ENCODE measurements at places on chromosomes 5 and 9. TPM values are rescaled to one million over a fixed set of nuclear protein-coding genes. Genes with fewer than 3 reads are reported as not detected.

DNA sequence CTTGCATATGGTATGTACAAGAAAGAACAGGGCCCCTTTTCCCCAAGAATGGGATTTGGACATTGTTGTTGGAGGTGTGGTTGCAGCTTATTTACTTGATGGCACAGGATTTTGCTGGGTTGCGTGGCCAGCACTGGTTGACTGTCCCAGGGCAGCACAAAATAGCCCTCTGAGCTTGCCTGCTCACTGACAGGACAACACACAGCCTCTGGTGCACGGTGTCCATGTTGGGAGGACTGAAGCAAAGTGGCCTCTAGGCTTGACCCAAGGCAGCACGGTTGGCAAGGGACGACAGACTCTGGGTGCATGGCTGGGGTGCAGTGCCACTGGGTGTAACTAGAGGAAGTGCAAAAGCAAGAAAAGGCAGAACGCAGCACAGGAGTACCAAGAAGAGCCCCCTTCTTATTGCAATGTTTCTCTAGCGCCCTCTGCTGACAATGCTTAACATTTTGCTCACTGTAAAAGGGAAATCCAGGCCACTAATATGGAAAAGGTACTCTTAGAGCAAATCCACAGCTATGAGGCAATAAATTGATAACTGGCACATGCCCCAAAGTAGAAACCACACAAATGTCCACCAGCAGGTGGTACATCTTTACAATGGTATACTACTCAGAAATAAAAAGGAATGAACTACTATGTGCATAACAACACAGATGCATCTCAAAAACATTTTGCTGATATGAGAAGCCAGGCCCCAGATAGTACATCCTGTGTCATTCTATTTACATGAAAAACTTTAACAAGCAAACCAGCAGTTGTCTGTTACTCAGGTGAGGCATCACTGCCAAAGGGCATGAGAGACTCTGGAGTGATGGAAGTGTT, 47.4 kb upstream of the BARX1 start:
- peak; percentile 50 for DNase-seq

- DNase-seq: no peak
Measured at GRCh38 chr9:90909747-90910283, 108.2 kb downstream of the SYK start.

DNA sequence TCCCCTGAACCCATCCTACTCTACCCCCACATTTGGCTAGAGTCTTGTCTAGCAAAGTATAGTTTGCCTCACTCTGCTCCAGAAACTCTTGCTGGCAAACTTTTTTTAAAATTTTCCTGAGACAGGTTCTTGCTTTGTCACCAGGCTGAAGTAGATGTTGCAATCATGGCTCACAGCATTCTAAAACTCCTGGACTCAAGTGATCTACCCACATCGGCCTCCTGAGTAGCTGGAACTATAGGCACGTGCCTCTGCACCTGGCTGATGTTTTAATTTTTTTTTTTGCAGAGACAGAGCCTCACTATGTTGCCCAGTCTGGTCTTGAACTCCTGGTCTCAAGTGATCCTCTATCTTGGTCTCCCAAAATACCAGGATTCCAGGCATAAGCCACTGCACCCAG, 175.8 kb upstream of the FBXL17 start:
- peak; percentile 40 for DNase-seq

DNA sequence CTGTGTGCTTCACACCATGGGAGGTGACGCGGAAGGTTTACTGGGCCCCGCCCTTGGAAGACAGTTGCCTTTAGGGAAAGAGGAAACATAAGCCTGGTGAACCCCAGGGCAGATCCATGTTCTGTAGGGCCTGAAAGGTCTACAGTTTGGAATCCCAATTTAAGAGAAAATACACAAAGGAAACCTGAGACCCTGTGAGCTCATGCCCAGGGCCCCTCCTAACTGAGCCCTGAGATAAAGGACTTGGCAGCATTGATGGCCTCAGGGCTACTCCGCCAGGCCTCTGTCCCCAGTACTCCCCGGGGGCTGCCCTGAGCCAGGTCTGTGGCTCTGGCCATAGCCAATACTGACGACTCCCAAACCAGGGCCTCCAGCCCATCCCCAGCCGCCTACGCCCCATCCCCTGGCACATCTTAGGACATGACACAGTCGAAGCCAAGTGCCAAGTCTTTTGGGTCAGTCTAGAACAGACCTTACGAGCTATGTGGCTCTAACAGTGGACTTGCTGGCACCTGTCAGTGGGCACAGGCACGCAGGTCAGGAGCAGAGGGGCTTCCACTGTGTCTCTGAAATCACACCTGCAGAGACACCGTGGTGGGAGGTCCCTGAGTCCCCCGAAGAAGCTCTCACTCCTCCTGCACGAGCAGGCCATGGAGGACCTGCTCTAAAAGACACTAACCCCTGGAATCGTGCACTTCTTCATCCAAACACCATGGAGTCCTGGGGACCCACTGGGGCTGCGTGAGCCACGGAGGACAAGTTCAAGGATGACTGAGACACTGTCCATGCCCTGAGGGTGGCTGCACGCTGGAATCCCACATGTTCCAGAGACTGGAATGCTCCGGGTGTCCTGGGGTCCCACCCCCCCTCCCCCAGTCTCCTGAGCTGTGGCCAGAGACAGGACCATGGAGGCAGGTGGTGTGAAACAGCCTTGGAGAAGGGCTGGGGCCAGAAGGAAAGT, 40.3 kb upstream of the BARHL1 start:
- no peak for DNase-seq

- no peak for DNase-seq
Measured at GRCh38 chr5:31944684-31945445, 229.3 kb downstream of the GOLPH3 start.

DNA sequence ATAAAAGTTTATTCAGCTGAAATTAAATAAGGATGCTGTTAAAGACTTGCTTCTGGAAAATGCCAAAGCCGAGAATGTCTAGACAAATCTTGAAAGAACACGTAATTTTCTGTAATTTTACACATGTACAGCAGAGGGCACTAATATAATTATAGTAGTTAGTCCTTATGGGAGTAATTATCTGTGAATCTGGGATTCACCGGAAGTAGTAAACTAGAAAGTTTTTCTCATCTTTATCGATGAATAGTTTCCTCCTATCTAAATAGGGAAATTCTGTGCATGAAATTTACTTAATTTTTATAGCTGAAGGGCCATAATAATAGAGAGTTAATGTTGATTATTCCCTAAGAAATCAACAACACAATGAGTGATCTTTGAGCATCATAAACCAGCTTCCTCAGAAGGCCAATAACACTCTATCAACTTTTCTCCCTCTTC, 18.4 kb upstream of the CNTLN start:
- DNase-seq: peak; percentile 54

- no peak for DNase-seq
Measured at GRCh38 chr9:108278341-108278740, 577.4 kb downstream of the ACTL7B start.

DNA sequence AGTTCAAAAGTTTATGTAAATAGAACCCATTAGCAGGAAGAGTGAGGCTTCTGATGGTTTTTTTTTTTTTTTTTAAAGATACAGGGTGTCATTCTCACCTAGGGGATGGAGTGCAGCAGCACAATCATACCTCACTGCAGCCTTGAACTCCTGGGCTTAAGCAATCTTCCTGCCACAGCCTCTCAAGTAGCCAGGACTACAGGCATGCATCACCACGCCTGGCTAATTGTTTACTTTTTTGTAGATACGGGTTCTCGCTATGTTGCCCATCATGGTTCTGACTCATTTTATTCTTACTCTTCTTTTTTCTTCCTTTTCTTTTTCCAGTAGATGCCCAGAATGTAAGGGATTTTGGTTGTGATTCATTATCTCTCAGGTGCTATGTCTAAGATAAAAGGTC, 201.1 kb downstream of the NNT start:
- DNase-seq: no peak

DNA sequence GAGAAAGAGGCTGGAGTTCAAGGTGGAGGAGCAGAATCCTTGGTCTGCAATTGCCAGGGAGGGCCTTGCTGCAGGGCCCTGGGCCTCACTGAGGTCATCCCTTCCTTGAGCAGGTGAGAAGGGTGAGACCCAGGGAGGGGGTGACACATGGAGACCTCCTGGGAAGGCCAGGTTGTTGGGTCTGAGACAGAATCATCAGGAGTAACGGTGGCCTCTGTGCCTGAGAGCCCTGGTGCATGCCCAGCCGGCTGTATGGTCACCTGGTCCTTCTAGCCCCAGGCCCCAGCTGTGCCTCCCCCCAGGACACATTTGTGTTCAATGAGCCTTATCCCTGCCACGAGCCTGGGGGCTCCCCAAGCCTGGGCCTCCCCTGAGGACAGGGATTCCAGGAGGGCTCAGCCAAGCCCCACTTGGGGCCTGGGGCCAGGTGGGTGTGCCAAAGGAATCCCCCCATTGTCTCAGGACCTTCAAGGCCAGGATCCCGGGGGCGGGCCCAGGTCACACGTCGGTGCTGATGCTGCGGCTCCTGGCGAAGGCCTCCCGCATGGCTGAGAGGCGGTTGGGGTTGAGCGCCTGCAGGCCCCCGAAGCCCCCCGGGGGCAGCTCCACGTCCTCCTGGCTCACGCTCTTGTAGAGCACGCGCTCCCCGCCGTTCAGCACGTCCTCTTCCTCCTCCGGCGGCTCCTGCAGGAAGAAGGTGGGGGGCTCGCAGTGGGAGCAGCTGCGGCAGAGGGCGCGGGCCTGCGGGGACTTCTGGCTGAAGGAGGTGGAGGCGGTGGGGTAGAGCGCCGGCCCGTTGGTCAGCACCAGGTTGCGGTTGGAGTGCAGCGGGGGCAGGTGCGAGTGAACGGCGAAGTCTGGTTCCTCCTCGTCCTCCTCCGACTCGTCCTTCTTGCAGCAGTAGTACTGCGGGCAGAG, 30.4 kb downstream of the FAM163B start:
- DNase-seq: no peak

DNA sequence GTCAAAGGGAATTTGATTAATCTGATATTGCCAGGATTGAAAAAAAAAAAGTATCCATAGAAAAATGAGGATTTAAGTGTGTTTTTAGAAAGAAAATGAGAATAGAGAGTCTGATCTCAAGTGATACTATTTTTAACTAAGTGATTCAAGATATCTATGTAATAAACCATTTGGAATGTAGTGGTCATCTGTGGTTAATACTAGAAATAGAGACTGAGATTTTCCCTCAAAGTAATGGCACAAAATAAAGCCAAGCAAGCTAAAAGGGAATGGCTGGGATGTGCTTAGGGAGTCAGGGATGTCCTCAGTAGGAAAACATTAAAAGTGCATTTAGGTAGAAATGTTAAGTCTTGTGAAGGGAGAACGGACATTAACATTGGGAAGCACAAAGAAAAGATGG, 90.6 kb downstream of the FBXO4 start:
- peak; percentile 4 for DNase-seq

GRCh38 chr5:143205883-143206195, 197.6 kb downstream of the NR3C1 start:
- no peak for DNase-seq

DNA sequence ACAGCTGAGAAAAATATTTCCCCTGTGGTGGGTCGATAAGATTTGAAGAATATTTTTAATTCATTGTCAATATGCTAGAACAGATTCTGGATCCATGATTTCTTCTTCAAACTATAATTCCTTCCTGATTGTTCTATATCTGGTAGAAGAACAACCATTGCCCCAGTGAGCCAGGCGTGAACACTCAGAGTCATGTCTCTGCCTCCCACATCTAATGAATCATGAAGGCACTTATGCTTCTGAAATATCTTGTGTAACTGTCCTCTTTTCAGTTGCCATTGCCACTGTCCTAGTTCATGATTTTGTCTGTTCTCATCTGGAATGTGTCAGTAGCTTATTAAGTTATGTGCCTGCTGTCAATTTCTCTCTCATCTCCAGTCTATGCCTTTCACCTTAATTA, 40.0 kb downstream of the GABRG2 start:
- no peak for DNase-seq

DNA sequence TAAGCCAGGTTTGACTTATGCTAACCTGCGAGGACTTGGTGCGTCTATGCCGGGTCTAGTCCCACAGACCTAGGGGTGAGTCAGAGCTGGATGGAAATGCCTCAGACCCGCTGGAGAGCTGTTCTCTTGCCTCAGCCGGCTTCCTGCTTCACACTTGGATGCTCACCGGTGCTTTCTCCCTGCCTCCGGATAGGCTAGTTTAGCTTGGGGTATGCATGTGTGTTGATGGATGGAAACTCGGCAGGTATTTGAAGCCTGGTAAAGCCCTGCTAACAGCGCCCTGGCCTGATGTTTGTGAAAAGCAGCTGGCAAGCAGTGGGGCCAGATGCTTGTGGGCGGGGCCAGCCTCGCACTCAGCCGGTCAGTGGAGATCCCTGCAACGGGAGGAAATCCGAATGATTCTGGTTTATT, 29.3 kb downstream of the PRRC2B start:
- DNase-seq: peak; percentile 91

- no peak for DNase-seq
Measured at GRCh38 chr9:841371-842209, at the start of gene DMRT1. Gene DMRT1 (plus strand): TSS chr9:841697. CDS start chr9:841839, 142 bp downstream.

GRCh38 chr5:79886456-79886855, 104.6 kb downstream of the MTX3 start:
- no peak for DNase-seq

DNA sequence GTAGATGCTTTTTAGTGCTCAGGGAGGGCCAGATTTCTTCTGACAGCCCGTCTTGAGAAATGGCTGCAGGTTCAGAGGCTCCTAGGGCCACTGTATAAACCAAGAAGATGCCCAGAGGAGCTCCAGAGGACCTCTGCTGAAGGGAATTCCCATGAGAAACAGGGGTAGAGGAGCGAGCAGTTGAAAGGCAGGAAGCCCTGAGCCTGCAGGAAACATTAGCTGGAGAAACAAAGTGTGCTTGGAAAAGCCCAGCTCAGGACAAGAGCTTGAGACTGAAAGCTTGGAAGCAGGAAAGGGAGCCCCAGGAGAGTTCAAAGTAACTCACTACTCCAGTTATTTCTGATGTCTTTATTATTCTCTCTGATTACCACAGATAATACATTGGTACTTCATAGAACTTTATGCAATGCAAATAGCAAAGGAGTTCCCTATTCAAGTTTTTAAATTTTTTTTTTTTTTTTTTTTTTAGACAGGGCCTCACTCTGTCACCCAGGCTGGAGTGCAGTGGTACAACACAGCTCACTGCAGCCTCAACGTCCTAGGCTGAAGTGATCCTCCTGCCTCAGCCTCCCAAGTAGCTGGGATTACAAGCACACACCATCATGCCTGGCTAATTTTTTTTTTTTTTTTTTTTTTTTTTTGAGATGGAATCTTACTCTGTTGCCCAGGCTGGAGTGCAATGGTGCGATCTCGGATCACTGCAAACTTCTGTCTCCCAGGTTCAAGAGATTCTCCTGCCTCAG, 16.5 kb downstream of the HBEGF start:
- DNase-seq: no peak

- no peak for DNase-seq
Measured at GRCh38 chr5:170693701-170694100, 89.8 kb upstream of the GABRP start.

GRCh38 chr5:171850324-171850947, 64.8 kb downstream of the SMIM23 start:
- no peak for DNase-seq

- no peak for DNase-seq
Measured at GRCh38 chr5:24439465-24439864, 205.3 kb downstream of the CDH10 start.

- no peak for DNase-seq
Measured at GRCh38 chr9:83036043-83036442, 26.9 kb downstream of the RASEF start.

The LRRC19 gene
- total RNA-seq: not detected

The EQTN gene
- not detected for total RNA-seq

The MYOZ3 gene
- under 0.01 TPM for total RNA-seq

The MUSK gene
- total RNA-seq: under 0.01 TPM

The PNPLA7 gene
- under 0.01 TPM for total RNA-seq

The ARHGEF28 gene
- total RNA-seq: 13.9 TPM

The GRM6 gene
- total RNA-seq: not detected

The TAF11L8 gene
- not detected for total RNA-seq

The TLE1 gene
- total RNA-seq: 40.3 TPM

All from IMR-90 (cell line).